ENCODE measurements at places on chromosomes 11 and 22. TPM values are rescaled to one million over a fixed set of nuclear protein-coding genes. Genes with fewer than 3 reads are reported as not detected.

The SLC22A24 gene
- not detected for total RNA-seq

The KCNJ1 gene
- not detected for total RNA-seq

The LIF gene
- total RNA-seq, result 0.96 TPM

The UBQLNL gene
- total RNA-seq, result 0.32 TPM

The MFNG gene
- 148 TPM for total RNA-seq

The CREB3L1 gene
- total RNA-seq, result not detected

The ZNF202 gene
- total RNA-seq, result 14.6 TPM

DNA sequence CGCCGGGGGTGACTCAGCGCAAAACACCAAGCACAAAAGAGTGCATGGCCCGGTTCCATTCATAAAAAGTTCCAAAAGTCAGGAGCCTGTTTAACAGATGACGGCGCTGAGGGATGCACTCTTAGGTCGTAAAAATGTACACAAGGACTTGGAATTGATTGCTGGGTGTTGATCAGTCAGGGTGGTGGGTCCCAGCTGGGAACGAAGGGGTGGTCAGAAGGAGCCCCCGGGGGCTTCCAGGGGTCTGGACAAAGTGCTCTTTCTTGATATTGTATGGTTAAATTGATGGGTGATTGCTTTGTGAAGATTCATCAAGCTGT, 20.7 kb downstream of the IFITM10 start:
- no peak for DNase-seq

- DNase-seq, result no peak
Measured at GRCh38 chr22:29003975-29004646, 57.5 kb downstream of the C22orf31 start.

DNA sequence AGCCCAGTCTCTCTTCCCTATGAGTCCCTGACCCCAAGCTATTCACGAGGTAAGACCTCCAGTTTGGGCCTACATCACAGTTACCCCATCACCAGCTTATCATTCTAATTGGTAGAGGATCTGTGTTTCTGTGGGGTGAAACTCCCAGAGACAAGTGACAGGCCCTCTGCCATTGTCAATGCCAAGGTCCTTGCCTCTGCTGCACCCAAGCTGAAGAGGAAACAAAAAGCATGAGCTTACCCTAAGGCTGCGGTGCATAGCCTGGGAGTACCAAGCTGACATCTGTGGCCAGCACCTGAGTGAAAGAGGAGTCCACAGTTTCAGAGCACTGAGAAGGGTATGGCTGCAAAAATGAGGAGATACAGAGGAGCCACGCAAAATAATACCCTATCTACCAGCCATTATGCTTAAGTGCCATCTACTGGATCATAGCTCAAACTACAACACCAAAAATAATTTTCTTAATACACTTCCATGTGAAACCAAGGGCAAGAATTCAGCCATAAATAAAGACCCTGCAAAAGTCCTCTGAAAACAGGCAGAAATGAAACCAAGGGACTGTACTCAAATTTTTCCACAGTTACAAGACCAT, 62.3 kb upstream of the ANO5 start:
- no peak for DNase-seq

GRCh38 chr22:25025491-25026400, 73.2 kb downstream of the KIAA1671 start:
- DNase-seq, result no peak

- DNase-seq, result no peak
Measured at GRCh38 chr11:113184498-113184897, 129.9 kb upstream of the TTC12 start.

- DNase-seq, result no peak
Measured at GRCh38 chr22:39279170-39279850, 34.5 kb upstream of the PDGFB start.
